NCI-H345 (cell line): ENCODE measurements at places on chromosomes 7 and 10.
A peak's percentile ranks its signal among the peaks of the same experiment; 100 is the strongest.

DNA sequence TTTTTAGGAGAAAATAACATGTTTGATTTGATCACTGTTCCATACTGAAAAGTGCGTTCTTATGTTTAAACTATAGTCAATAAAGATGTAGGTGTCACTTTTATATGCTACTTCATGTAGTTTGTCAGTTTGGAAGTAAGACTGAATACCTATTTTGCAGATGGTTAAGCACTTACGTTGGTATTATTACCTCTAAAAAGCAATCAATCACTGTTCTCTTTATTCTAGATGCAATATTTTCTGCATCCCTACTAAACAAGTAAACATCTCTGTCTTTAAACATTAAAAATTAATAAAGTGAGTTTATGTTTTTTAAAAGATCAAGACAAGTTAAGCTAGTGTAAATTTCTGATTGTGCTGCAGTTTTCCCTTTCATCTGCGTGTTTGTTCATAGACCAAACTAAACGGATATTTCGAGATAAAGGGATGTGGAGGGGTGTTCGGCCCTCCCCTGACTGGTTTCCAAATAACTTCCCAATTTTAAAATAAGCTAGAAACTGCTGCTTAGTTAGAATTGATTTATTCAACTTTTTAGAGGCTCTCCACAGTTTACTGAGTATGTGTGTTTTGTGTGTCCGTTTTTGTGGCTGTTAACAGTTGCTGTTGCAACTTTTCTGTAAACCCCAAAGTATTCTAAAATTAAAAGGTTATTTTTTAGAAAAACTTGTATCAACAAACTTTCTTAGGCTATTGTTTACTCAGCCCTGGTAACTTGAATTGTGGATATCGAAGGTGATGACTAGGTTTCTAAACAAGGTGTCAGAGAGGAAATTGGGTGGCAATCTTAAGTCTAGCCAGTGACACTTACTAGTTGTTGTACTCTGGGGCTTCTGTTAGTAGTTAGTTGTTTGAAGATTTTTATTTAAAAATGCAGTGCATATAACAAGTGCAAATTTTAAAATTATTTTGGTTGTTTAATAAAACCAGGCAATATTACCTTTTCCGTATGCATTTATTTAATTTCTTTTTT is 974 bp downstream of the KIF11 start:
- DNase-seq = no peak

DNA sequence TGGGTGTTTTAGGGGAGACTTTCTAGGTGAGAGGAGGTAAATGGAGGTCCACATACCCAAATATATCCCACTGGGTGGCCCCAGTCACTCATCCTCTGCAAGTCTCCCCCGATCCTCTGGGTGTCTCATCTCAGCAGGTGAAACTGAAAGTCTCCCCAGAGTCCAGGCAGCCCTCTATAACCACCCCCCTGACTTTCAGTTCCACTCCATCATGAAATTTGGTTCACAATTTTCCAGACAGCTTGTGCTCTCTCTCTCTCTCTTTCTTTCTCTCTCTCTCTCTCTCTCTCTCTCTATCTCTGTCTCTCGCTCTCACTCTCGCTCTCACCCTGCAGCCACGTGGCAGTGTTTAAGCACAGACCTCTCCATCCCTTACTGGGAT is 56.7 kb upstream of the ELN start:
- DNase-seq = no peak

DNA sequence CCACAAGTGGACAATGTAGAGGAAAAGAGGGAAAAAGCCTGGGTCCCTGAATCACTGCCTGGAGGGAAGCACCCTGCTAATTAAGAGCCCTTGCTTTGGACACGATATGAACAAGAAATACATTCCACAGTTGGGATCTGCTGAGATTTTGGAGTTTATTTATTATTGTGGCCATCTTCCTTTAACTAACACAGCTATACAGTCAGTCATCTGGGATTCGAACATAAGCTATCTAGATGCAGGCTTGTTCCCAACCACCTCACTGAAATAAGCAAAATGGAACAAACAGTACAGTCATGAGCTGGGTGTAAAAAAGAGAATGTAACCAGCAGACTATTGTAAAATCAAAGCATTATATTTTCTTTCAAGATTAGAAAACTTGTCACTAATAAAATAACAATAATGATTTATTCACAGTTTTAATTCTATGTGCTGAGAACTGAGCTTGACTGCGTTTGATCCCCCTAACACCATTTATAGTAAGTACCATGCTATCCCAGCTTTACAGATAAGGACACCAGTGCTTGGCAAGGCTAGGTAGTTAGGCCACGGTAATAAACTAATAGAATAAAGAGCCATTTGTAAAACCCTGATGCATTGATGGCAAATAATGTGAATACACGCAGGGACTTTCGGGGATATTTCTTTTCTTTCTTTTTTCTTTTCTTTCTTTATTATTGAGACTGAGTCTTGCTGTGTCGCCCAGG is 223.8 kb upstream of the KLF6 start:
- no peak for DNase-seq

DNA sequence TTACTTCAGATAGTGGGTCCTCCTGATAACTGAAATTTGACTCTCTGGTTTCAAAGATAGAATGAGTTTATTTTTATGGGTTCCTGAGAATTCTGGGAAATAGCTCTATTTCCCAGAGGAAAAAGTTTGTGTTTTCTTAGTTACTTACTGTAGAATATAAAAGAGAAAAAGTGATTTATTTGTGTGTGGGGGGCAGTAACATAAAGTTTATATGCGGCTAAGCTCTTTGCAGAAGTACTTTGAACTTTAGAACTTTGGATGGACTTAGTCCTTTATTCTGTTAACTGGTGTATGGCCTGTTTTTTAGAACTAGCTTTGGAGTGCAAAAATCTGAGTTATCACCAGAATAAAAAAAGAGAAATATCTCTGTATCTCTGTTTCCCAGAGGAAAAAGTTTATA is 157.1 kb downstream of the BBS9 start:
- DNase-seq = no peak

GRCh38 chr10:70617798-70618568 is 15.4 kb upstream of the PRF1 start:
- no peak for DNase-seq

DNA sequence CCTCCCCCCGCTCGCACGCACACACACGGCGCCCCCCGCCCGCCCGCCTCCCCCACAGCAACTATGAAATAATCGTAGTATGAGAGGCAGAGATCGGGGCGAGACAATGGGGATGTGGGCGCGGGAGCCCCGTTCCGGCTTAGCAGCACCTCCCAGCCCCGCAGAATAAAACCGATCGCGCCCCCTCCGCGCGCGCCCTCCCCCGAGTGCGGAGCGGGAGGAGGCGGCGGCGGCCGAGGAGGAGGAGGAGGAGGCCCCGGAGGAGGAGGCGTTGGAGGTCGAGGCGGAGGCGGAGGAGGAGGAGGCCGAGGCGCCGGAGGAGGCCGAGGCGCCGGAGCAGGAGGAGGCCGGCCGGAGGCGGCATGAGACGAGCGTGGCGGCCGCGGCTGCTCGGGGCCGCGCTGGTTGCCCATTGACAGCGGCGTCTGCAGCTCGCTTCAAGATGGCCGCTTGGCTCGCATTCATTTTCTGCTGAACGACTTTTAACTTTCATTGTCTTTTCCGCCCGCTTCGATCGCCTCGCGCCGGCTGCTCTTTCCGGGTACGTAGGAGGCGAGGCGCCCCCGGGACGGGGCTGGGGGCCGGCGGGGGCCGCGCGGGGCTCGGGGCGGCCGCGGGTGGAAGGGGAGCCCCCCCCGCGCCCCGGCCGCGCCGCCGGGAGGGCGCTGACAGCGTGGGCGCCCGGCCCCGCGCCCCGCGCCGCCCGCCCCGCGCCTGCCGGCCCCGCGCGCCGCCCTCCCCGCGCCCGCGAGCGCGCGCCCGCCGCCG is 441 bp downstream of the BMI1 start:
- peak; percentile 29 for DNase-seq
